ENCODE measurements at places on chromosomes 7 and 10. TPM values are rescaled to one million over a fixed set of nuclear protein-coding genes. Genes with fewer than 3 reads are reported as not detected.

The ZNF804B gene
- total RNA-seq: not detected

The ADAM22 gene
- 0.25 TPM for total RNA-seq

The MMP21 gene
- total RNA-seq: not detected

The HABP2 gene
- total RNA-seq: 0.09 TPM

The SCD gene
- total RNA-seq: 183 TPM

The IGF2BP3 gene
- 23.8 TPM for total RNA-seq

The PDZD7 gene
- total RNA-seq: 0.63 TPM

The GRID2IP gene
- not detected for total RNA-seq

The GIMAP1 gene
- total RNA-seq: not detected

The AS3MT gene
- 0.94 TPM for total RNA-seq

The AGR2 gene
- total RNA-seq: 176 TPM
